ENCODE measurements at places on chromosomes 1 and 21. TPM values are rescaled to one million over a fixed set of nuclear protein-coding genes. Genes with fewer than 3 reads are reported as not detected.

CD5L gene
- not detected for total RNA-seq

- DNase-seq, result no peak
Measured at GRCh38 chr1:162561616-162562469, at the start of gene UAP1. UAP1 (plus strand) TSS chr1:162561722; CDS start chr1:162566069, 4,347 bp downstream.

- no peak for DNase-seq
Measured at GRCh38 chr1:173509797-173510196, 32.7 kb downstream of the PRDX6 start.

FMO1 gene
- not detected for total RNA-seq

SPATA1 gene
- total RNA-seq, result not detected

DNA sequence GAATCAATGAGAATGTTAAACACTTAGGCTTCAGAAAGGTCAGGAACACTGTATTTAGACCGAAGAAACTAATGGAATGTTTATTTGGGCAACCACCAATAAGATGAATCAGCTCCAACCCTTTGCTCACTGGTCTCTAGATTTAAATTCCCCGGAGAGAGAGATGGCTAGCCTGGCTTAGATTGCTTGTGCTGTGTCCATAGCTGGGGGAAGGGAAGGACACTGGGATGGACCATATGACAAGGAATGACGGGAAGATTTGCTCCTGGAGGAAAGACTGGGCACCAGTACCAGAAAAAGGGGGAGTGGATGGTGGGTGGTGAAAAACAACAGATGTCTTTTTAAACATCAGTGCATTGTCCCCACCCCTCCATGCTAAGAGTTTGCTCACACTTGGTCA, 426.6 kb downstream of the DUSP10 start:
- DNase-seq, result no peak

GPR137B gene
- 23.5 TPM for total RNA-seq

- DNase-seq, result no peak
Measured at GRCh38 chr21:34362136-34362444, 1.7 kb upstream of the KCNE2 start.

- no peak for DNase-seq
Measured at GRCh38 chr1:248288391-248288790, 10.6 kb upstream of the OR2T33 start.

AZIN2 gene
- 5.1 TPM for total RNA-seq

GRCh38 chr21:32457360-32457840, 44.9 kb downstream of the EVA1C start:
- DNase-seq, result no peak

DNA sequence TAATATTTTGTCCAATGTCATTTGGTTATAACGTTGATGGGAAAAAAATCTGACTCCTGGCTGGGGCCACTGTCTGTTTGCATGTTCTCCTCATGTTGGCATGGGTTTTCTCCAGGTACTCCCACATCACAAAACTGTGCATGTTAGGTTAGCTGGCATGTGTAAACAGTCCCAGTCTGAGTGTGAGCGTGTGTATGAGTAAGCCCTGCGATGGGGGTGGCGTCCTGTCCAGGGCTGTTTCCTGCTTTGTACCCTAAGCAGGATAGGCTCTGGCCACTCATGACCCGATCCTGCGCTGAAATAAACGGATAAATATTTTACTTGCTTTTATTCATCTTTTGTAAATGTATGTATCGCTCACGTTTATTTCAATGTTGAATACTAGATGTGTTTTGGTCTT, 13.5 kb downstream of the EFCAB14 start:
- no peak for DNase-seq

All from glomerular endothelial cell (primary cell).